ENCODE measurements at places on chromosomes 7 and 10.

GRCh38 chr10:109886037-109886780 lies 37.1 kb downstream of the XPNPEP1 start:
- DNase-seq, result no peak

- no peak for DNase-seq
These were observed 107.4 kb downstream of the WDFY4 start for GRCh38 chr10:48792121-48792520.

- DNase-seq, result peak; percentile 64
These were observed 386.2 kb downstream of the KCNMA1 start for GRCh38 chr10:77251297-77252013.

GRCh38 chr10:63994371-63994770 lies 473.2 kb downstream of the REEP3 start:
- DNase-seq, result no peak

GRCh38 chr10:18456984-18457383 lies 194.4 kb downstream of the NSUN6 start:
- DNase-seq, result no peak

DNA sequence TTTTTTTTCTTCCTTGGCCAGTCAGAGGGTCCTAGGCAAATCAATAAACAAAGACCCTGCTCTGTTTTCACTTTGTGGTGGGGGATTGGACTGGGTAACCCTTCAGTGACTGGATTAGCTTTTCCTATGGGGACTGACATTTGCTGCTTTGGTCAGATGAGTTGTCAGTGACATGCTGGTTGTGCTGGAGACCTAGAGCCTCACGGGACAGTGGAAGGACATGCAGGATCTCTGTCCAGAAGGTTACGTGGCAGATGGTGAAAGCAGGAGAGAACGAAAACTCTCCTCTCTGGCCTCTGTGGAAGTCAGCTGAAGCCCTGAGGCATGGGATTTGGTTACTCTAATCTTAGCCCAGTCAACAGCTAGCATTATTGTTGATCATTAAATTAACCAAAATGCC lies 90.0 kb upstream of the BMPER start:
- DNase-seq, result no peak

Measured in cardiac fibroblast (primary cell).